Stomach (tissue), 19 donors: ENCODE measurements at places on chromosomes 5 and 9.

- DNase-seq: no peak
These were observed 259.8 kb downstream of the NDUFS4 start for GRCh38 chr5:53820119-53820801.

DNA sequence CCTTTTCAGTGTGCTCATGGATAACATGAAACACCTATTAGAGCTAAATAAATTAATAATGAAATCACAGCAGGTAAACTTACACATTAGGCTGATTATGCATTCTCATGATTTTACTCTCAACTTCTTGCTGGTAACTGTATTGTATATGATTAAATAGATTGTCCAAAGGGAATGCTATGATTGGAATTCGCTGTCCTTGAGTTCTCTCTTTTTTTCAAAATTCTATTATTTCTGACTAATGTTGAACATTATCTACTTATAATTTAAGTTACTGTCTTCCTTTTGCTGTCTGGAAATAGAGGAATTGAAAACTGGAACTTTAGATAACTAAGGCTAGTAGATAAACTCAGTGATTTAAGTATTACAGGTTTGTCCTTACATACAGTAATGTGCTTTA is 13.1 kb downstream of the CENPH start:
- DNase-seq: no peak

- DNase-seq: no peak
These were observed 127.8 kb upstream of the GPR151 start for GRCh38 chr5:146643776-146644175.

- DNase-seq: no peak
These were observed 37.9 kb downstream of the GLRA1 start for GRCh38 chr5:151886546-151887275.

GRCh38 chr5:123035918-123036390 is 571 bp downstream of the PPIC start:
- peak; percentile 63 for DNase-seq

DNA sequence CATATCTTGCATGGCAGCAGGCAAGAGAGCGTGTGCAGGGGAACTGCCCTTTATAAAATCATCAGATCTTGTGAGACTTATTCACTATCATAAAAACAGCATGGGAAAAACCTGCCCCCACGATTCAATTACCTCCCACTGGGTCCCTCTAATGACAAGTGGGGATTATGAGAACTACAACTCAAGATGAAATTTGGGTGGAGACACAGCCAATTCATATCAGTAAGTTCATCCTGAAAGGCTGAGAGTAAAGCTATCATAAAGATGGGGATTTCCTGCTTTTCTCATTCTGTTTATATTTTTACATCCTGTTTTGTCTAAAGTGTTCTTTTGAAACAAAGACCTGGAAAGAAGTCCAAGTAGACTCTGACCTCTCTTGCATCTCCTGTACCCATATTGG is 28.9 kb upstream of the IL33 start:
- no peak for DNase-seq

GRCh38 chr9:134738869-134739659 is 97.5 kb downstream of the COL5A1 start:
- DNase-seq: peak; percentile 87

- peak; percentile 4 for DNase-seq
These were observed 22.2 kb downstream of the MROH2B start for GRCh38 chr5:41048986-41049385.
